ENCODE measurements at places on chromosomes 5 and 9. TPM values are rescaled to one million over a fixed set of nuclear protein-coding genes. Genes with fewer than 3 reads are reported as not detected.

DNA sequence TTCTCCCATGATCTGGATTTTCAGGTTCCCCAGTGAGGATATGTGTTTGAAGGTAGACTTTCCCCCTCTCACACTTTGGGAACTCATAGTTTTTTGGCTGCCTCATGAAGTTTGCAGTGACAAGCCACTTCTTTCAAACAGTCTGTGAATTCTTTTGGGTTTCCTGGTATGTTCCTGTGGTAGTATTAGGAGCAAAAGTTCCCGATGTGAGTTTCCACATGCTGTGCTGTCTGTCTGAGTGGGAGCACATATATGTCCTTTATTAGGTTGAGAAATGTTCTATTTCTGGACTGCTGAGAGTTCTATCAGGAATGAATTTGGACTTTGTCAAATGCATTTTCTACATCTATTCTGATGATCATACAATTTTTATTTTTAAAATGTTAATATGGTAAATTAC, 273.2 kb upstream of the TARS1 start:
- no peak for DNase-seq

DNA sequence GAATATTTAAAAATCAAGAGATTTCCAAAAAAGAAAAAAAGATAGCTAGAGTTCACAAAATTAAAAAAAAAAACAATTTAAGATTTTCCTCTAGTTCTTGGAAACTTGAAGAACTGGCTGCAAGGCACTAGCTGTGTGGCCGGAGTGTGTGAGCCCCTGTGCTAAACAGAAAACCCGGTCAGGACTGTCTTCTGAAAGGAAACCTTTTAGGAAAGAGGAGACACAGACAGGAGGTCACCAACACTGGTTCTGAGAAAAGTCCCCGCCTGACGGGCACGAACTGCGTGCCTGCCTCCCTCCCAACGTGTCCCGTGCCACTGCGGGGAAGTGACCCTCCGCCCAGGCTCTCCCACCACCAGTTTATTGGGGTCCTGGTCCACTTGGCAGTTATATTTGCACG, 15.2 kb downstream of the TTF1 start:
- no peak for DNase-seq

DNA sequence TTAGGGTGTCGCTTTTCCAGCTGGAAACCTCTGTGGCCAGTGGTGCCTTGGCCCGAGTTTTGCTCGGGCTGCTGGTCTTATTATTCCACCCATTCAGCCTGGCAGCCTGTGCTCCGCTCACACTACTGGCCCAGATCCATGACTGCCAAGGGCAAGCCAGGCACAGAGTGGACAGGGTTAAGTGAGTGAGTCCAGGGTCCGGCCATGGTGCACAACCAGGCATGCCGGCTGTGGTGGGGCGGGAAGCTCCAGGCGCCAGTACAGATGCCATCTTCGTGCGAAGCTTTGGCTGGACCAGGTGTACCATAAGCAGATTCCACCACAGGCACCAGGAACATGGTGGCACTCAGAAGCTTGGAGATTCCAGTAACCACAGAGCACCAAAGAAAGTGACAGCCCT, 580.2 kb upstream of the FAM174A start:
- no peak for DNase-seq

DNA sequence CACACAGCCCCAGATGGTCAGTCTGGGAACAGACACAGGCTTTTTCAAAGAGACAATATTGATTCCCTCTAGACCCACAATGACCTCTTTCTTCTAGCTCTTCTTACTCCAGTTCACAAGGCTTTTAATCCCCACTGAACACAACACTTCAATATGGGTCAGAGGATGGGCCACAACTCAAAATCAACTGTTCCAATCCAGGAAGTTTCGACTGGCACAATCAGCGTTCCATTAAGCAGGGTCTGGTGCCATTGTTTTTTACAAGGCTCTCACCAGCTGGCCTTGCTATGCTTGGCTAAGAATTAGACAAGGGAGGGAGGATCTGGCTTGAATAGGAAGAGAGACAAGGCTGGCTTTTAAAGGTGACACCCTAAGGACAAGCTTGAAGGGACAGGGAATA, 199.4 kb upstream of the SLC24A2 start:
- DNase-seq = no peak

DNA sequence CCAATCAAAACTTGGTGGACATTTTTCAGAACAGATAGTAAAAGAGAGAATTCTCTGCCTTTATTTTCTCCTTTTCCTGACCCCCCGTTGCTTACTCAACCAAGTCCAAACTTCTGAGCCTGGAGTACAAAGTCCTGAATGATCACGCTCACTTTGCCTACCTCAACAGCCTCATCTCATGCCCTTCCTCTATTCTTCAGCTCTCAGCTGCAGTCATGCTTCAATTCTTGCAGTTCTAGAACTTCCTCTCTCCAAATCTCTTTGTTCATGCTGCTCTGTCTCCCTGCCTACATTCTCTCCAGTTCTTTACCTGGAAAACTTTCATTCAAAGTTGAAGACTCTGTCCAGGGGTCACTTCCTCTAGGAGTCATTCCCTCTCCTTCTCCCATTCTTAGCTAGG, 398.5 kb upstream of the SLC24A2 start:
- DNase-seq = no peak

DNA sequence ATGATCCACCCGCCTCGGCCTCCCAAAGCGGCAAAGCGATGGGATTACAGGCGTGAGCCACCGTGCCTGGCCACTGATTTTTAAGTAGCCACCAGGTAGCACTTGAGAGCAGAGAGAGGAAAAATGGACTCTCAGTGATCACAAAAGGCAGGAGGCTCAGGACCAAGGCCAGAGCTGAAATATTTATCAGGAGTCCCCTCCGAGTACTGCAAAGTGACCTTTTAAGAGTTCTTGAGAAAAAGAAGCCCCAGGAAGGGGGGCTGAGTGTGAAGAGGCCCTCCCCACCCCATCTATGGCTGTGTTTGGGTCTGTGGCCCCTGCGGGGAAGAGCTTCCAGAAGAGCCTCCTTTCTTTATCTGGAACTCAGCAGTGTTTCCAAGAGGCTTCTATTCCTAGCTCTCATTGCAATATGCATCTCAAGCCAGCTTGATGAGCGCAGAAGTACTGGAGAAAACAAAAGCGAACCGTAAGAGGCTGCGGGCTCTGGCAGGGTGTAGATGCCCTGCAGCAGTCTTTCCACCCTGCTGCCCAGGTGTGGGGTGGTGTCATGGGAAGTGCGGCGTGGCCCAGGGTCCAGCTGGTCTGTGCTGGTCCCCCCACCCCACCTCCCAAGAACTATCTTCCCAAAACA, 75.5 kb upstream of the CDK20 start:
- no peak for DNase-seq

DNA sequence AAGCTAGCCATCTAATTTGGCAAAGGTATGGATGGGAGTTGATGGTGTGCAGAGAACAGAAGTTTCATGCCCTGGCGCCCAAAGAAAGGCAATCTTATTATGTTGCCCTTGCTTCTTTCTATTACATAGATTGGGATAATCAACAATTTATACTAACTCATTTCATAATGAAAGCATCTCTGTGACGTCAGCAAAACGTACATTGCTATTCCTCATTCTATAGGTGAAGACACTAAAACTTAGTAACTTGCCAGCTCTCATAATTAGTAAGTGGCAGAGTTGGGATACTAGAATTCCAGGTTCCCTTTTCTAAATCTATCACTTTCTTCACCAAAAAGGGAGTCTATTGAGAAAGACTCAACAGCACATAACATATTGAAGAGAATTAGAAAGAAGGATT, 374.8 kb downstream of the NR2F1-AS1 start:
- no peak for DNase-seq

DNA sequence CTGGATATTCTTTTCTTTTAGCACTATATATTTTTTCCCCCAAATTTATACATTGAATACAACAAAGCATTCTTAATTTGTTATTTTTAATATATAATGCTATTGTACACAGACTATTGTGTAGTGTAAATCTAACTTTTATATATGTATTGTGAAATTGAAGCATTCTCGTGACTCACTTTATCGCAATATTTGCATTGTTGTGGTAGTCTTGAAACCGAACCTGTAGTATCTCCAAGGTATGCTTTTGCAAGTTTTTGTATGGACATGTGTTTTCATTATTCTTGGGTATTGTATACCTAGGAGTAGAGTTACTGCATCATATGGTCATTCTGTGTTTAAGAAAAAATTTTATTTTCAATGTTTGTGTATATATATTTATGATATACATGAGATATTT, 49.6 kb downstream of the NSD1 start:
- no peak for DNase-seq

- DNase-seq = no peak
Observed at GRCh38 chr9:99490729-99491128, 268.6 kb downstream of the SEC61B start.

GRCh38 chr9:132846109-132846917, 31.8 kb downstream of the AK8 start:
- DNase-seq = no peak

DNA sequence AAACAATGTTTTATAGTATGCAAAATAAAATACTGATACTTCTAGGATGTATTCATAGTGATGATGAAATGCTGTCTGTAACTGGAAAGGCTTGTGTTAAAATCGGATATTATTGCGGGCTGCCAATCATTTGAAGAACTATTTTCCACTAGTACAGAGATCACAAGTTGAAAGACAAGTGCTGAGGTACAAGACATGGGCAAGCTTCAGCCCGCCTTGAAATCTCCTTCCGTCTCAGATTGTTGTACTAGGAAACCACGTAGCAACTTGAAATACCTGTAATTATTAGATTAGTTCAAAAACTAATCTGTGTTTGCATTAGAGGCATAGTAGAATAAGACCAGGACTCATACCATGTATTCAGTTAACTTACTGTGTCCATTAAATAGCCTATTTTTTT, 218.2 kb downstream of the ARHGEF28 start:
- DNase-seq = no peak

GRCh38 chr5:105131045-105131444, 1568.5 kb upstream of the NUDT12 start:
- DNase-seq = no peak

QRFP gene
- polyA plus RNA-seq = not detected

DNA sequence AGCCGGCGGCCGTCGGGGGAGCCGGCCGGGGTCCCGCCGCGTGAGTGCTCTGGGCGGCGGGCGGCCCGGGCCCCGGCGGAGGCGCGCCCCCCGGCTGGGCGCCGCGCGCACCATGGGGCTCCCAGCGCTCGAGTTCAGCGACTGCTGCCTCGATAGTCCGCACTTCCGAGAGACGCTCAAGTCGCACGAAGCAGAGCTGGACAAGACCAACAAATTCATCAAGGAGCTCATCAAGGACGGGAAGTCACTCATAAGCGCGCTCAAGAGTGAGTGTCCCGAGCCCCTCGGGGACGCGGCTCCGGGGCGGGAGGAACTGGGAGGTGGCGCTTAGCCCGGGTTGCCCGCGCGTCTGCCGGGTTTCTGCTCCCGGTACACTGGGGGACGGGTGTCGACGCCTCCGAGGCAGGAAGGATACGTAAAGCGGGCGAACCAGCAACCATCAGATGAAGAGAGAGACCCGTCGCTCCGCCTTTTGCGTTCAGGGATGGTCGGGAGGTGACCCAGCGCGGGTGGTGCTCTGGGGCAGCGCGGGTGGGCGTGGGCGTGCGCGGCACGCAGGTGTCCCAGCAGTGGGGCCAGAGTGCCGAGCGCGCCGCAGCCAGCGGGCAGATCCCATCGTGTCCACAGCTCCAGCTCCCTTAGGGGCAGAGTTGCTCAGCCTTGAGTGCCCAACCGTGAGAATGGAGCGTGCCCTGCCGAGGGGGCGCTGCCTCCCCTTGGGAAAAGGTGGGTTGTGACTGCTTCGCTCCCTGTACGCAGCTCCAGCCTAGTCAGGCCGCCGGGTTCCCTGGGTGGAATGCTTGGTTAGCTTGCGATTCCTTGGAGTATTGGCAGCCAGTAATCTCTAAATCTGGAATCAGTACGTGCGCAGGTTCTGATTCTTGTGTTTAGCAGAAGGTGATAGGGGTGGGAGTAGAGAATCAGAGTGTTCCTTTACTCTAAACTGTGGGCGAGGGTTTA, 753 bp downstream of the ARHGAP26 start:
- peak; percentile 82 for DNase-seq

DNA sequence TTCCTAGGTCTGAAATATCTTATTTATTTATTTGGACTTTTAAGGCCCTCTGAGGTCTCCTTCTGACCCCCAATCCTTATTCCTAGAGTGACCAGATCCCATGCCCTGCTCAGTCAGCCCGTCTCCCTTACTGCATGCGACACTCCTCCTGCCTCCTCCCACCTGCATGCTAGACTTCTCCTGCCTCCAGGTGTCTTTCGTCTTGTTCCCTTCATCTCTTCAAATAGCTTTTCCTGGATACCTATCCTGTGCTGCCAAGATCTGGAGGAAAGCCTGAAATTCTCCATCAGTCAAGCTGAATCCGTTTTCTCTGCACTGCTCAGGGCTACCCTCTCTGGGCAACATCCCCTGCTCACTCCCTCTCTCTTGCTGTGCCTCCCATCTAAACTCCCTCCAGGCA, 81.0 kb downstream of the PRDM6 start:
- no peak for DNase-seq

DNA sequence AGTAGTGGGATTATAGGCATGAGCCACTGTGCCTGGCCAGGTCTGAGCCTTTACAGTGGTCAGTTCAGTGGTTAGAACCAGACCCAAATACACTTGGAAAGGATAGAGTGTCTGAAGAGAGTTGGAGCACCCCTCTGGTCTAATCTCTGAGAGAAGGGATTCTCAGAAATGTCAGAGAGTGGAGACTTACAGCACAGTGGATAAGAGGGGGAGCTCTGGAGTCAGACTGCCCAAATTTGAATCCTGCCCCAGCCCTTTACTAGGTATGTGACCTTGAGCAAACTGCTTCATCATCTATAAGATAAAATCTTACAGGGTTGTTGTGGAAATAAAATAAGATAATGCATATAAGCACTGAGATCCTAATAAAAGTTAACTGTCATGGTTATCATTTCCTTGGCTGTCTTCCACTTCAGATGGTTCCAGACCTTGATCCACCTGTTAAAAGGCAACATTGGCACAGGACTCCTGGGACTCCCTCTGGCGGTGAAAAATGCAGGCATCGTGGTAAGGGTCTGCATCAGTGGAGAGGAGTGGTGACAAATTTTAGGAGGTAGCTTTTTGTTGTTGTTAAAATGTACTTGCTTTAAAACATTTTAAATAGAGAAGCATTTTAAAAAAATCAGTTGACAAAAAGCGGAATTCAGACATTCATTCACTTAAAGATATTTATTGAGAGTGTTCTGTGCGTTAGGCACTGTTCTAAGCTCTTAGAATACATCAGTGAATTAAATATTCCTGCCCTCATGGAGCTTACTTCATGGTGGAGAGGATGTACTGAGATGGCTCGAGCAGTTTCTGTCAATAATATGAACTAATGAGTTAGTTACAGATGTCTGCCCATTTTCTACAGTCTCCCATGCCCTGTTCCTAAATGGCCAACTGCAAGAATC, 16.0 kb downstream of the SLC36A1 start:
- no peak for DNase-seq

DNA sequence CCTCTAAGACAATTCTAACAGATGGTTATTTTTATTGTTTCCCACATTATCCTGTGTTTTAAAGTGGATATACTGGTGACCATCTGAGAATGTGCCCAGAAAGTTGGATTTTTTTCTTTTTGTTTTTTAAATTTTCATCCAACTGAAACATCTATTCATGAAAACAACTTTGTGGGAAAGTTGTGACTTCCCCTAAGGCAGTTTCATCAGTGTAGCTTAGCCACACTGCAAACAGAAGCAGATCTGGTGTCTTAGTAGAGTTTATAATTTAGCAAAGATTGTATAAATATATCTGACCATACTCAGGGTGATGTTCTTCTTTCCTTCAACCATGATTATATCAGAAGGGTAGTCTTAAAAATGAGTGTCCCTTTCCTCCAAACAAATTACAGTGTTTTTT, 1241.3 kb downstream of the MAT2B start:
- no peak for DNase-seq

All from heart left ventricle (tissue), 16 donors.